Activated naive CD4-positive, alpha-beta T cell treated with Interleukin-2 at 50 U/mL for 16 hours (primary cell): ENCODE measurements at places on chromosomes 7 and 10.

GRCh38 chr7:4667776-4668509 is 14.2 kb upstream of the FOXK1 start:
- no peak for DNase-seq

GRCh38 chr7:80918909-80919721 is at the start of gene SEMA3C:
Gene SEMA3C (minus strand): TSS chr7:80919051. CDS start chr7:80916781, 2,270 bp downstream.
- DNase-seq = no peak

DNA sequence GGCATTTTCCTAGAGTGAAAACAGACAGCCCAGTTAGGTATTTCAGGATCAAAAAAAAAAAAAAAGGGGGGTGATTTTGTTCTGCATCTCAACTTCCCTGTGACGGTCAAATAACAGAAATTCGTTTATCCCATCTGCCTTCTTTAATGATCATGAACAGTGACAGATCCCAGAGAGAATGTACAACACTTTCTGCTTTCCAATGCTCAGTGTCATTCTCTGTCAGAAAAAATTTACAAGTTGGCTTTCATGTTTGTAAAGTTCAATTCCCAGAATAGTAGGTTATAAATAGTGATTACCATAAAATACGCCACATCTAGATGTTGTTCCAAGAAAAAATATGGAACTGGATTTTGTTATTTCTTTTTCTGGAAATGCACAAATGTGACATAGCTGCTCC is 1013.2 kb upstream of the PHF14 start:
- DNase-seq = no peak

GRCh38 chr7:26508917-26509316 is 217.3 kb downstream of the SNX10 start:
- DNase-seq = no peak

DNA sequence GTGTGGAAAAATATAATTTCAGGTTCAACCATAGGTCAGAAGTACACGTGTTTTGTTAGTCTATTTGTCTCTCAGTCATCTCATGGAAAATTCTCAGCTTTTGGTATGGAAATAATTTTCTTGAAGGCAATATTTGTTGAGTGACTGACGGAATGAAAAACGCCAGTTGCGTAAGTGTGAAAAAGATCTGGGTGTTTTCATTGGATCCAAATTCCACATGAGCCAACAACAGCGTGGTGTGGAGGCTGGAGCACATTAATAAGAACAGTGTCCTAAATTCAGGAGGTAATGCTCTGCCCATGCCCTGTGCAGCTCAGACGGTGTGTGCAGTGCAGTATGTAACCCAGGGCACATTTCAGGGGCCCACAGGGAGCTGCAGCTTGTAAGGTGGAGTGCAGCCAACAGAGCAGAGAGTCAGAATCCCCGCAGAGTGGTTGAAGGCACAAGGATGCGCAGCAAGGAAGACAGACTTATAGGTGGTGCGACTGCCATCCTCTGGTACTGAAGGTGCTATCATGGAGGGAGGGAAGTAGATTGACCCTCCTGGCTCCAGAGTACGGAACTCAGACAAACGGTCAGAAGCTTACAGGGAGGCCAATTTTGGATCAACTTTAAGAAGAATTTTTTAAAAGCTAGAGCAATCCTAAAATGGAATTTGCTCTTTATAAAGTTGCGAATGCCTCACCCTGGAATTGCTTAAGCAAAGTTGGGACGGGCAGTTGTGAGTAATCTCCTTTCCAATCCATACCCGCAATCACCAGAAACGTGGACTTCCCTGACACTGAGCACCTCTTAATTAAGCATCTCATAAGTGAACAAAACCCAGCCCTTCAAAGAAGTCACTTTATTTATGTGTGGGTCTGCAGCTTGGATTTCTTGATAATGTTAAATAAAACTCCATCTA is 38.0 kb downstream of the EGFR start:
- no peak for DNase-seq

- no peak for DNase-seq
These were observed 8.0 kb downstream of the VENTX start for GRCh38 chr10:133245439-133246235.

DNA sequence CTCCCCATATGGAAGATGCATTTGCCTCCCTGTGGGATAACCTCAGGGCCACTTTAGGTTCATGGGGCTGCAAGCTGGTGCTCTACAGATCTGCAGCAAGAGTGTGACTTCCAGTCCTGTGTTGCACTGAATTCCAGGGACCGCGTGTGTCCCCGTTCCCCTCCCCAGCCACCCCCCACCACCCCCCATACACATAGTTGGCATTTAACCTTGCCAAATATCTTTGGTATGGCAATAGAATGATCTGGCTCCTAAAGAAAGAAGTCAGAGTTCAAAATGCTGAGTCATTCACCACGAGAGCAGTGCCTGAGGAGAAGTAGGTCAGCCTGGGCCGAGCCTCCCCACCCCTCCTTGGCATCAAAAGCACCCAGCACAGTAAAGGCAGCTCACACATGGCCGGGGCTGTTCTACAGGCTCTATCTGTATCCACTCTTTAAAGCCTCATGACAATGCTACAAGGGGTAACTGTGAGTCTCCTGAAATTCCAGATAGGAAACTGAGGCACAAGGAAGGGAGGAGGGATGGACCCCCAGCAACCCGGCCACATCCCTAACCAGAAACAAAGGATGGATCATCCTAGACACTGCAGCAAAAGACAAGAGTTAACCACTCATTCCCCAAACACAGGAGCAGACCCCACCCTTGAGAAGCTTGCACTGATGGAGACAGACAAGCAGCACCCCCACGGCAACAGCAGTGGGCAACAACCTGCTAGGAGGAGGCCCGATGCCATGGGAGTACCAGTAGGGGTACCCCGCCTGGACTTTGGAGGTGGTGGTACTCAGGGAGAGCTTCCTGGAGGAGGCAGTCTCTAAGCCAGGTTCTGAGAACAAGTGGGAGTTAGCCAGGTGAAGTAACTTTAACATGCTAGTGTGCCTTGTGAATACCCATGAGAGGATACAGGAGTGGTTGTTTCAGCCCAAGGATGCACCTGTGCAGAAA is 70.3 kb upstream of the NANOS1 start:
- DNase-seq = no peak

DNA sequence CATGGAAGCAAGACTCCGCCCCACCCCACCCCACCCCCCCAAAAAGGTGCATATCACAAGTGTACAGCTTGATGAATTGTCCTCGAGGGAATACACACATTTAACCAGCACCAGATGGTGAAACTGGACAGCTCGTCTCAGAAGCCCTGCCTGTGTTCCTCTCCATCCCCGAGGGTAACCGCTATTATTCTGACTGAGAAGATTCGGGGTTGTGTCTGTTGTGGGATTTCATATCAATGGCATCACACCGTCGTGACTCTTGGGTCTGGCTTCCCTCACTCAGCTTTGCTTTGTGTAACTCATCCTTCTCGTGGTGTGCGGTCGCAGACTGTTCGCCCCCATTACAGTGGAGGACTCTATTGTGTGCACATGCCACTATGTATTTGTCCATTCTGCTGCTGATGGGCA is 18.9 kb downstream of the PODXL start:
- DNase-seq = no peak

DNA sequence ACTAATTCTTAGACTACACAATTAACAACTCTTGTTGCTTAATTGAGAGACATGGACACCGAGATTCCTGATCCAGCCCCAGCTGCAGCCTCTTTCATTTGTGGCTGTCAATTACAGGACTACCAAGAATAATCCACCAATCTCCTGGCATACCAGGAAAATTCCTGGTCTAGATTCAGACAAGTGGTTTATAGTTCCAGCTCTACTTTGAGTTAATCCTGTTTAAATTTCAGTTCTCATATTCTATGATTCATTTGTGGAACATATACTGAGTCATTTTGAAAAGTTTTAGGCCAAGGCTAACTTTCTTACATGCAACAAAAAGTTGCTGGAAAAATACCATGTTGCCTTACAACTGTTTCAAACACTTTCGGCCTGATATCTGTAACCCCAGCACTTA is 253.5 kb downstream of the MAGI2 start:
- DNase-seq = no peak
